ENCODE measurements at places on chromosomes 7 and 10.

DNA sequence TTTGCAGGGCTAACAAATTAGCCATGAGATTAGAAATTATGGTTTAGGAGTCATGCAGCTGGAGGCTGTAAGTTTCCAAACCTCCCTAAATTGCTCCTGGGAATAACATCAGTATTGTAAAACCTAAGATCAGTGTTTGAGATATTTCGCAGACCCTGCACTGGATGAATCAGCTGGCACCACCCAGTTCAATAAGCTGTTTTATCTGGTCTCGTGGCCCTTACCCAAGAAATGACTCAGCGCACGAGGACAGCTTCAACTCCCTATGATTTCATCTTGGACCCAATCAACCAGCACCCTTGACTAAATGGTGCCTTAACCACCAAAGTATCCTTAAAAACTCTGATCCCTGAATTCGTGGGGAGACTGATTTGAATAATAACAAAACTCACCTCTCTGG, 482.0 kb upstream of the PCDH15 start:
- no peak for DNase-seq

- peak; percentile 59 for DNase-seq
Observed at GRCh38 chr7:3103614-3104398, 60.1 kb upstream of the CARD11 start.

DNA sequence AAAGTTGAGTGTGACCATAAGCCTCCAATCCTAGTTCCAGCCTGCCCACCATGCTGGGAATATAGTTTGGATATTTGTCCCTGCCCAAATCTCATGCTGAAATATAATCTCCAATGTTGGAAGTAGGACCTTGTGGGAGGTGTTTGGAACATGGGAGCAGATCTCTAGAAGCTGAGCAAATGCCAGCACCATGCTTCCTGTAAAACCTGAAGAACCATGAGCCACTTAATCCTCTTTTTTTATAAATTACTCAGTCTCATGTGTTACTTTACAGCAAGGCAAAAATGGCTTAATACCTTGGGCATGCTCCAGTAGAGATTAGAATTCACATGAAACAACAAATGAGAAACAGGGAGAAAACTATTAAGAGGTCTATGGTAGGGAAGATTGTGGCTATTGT, 27.2 kb downstream of the STEAP1 start:
- no peak for DNase-seq

- DNase-seq, result no peak
Observed at GRCh38 chr10:53256623-53257022, 484.0 kb upstream of the MBL2 start.

DNA sequence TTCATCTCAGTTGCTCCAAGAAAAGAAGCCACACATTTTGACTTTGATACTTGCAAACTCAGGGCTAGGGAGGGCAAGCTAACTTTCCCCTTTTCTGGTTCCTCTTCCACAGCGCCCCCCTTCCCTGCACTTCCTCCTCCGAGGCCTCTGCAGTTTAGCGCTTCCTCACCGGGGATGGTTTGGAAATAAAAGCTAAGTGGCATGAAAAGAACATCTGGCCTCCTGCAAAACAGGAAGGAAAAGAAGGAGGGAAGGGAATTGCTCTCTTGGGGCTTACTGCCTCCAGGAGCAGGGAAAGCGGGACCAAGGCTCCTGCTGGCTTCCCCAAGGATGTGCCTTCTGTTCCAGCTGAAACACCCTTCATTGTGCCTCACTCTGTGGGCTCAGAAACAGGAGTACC, 42.3 kb downstream of the PRKCQ start:
- DNase-seq, result no peak

- DNase-seq, result no peak
Observed at GRCh38 chr10:57593983-57594573, 673.6 kb downstream of the IPMK start.
